T47D (cell line): ENCODE measurements at places on chromosomes 5 and 9.

- no peak for DNase-seq
These were observed 308.0 kb downstream of the DOCK8 start for GRCh38 chr9:522658-523057.

DNA sequence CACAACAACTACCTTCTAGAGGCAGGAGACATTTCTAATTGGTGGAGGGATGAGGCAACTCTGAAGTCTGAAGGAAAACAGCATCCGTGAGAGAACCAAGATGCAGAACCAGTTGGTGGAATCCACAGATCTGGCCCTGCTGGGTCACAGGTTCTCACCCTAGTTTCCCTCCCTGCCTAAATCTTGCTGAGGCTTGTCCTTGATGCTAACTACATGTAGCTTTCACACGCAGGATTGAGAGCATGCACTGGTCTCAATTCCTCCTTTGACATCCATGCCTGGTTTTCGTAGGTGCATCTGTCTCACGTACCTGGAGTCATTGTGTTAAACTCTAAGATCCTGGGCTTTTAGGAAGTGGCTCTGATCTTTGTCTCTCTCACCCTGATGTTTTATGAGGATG lies 9.7 kb upstream of the F2RL1 start:
- no peak for DNase-seq

DNA sequence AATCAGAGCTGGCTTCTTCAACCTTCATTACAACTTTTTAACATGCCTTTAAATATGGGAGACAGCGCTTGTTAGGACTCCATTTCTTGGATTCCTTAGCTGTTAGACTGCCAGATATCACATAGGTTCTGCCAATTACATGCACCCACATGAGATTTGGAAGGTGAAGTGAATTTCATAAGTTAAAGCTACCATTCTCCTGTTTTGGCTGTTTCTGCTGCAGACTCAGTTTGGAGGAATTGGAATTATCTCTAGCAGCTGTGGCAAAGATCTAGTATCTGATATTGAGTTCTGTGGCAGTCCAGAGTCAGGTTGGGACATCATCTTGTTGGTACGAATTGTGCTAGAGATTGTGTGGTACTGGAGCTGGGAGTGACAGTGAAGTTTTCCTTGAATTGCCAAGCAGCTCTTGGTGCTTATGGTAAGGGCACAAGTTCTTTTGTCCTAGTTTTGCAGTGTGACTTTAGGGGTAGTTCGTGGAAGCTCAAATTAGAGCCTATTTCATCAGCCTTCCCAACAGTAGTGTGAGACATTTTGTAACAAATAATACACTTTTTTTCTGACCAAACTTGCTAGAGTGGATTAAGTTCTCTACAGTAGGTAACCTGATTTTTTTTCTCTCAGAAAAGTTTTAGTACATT lies 9.1 kb upstream of the PJA2 start:
- no peak for DNase-seq

GRCh38 chr9:111074395-111074794 lies 36.1 kb upstream of the LPAR1 start:
- DNase-seq = no peak

DNA sequence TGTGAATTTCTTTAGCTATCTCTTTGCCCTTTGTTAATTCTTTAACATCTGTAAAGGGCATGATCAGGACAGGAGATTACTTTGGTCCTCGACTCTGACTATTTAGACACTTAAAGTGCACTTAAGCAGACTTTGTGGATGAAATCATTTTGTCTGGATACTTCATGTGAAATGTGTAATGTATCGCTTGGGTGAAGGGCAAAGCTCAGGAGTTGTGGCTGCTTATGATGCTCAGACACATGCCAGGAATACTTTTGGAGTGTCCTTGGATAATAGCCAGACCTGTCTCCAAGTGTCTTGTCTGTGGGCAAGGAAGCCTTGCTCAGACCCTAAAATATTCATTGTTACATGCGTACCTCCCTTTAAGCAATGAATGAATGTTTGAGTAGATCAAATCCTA lies 87.8 kb downstream of the RAI14 start:
- DNase-seq = no peak

- no peak for DNase-seq
These were observed 211.2 kb downstream of the MEF2C start for GRCh38 chr5:88671505-88672499.

DNA sequence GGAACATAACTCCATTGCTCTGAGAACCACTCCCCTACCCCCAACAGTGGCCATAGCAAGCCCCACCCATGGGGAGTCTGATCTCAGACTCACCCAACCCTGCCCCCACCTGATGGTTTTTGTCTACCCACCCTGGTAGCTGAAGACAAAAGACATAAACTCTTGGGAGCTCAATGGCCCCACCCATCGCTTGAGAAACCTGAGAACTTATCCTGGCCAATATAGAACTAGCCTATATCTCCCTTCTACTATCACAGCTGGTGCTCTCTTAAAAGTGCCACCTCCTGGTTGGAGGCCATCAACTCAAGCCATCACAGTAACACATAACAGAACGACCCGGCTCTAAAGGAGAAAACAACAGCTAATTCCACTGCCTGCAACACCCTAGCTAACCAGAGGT lies 47.9 kb upstream of the SNAPC3 start:
- peak; percentile 56 for DNase-seq

GRCh38 chr5:142306077-142306502 lies 18.7 kb downstream of the SPRY4 start:
- DNase-seq = no peak

- DNase-seq = no peak
These were observed 17.0 kb downstream of the CTSL start for GRCh38 chr9:87742813-87743428.
